ENCODE measurements at places on chromosomes 7 and 10. TPM values are rescaled to one million over a fixed set of nuclear protein-coding genes. Genes with fewer than 3 reads are reported as not detected.
A peak's percentile ranks its signal among the peaks of the same experiment; 100 is the strongest.

GRCh38 chr10:30742471-30742870 is 112.9 kb upstream of the LYZL2 start:
- H3K27me3 ChIP-seq: no peaks in the 10 kb centered on the region
- H3K27ac ChIP-seq: no peak overlapping the region
- no peak for DNase-seq
- no peaks in the 10 kb centered on the region for H3K36me3 ChIP-seq
- H3K4me3 ChIP-seq: no peak overlapping the region

Gene AP1S1
- 139 TPM for total RNA-seq

DNA sequence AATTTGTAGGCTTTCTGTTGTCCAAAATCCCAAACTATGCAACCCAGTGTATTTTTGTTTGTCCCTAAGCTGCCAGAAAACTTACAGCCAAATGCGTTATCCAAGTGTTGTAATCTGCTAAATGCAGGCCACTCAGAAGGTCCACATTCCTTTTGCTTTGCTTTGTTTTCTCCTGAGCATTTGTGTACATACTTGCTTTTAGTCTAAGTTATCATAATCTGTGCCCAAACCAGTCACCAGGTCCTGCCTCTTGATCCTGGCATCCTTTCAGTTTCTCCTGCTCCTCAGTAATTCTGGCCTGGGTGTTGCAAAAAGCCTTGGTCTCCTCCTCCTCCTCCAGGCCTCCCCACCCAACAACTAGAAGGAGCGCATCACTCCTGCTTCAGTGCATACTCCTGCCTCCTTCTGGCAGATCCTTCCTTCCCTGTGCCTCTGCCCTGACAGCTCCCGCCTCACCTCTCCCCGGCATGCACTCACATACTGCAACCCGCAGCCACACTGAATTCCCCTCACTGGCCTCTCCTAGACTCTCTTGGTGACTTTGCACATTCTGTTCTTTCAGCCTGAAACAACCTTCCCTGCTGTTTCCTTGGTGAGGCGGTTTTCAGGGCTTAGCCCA is 2.3 kb downstream of the DENND2A start:
- H3K4me1 ChIP-seq: peaks cover 30% of the 10 kb centered on the region
- peak; percentile 77 for DNase-seq

Gene BAG3
- 8.4 TPM for total RNA-seq

- no peaks in the 10 kb centered on the region for H3K36me3 ChIP-seq
- H3K4me3 ChIP-seq: no peak overlapping the region
- H3K27me3 ChIP-seq: no peaks in the 10 kb centered on the region
- no peak for DNase-seq
Observed at GRCh38 chr10:132203256-132204077, 16.7 kb downstream of the DPYSL4 start.

Gene C1GALT1
- total RNA-seq: 12.3 TPM

DNA sequence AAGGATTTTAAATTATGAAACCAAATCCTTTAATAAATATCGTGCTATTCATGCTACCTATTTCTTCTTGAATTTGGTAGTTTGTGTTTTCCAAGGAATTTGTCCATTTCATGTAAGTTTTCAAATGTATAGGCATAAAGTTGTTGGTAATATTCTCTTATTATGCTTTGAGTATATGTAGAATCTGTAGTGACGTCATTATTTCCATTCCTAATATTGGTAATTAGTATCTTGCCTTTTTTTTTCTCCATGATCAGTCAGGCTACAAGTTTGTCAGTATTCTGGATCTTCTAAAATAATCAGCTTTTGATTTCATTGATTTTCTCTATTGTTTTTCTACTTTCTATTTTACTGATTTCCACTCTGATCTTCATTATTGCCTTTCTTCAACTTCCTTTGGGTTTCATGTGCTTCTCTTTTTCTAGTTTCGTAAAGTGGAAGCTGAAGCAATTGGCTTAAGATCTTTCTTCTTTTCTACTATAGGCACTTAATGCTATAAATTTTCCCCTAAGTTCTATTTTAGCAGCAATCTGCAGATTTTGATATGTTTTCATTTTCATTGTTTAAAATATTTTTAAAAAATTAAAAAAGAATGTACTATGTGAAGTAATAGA is 156.5 kb upstream of the HDAC9 start:
- H3K27me3 ChIP-seq: no peaks in the 10 kb centered on the region
- no peaks in the 10 kb centered on the region for H3K36me3 ChIP-seq
- no peaks in the 10 kb centered on the region for H3K4me1 ChIP-seq
- no peak for DNase-seq

DNA sequence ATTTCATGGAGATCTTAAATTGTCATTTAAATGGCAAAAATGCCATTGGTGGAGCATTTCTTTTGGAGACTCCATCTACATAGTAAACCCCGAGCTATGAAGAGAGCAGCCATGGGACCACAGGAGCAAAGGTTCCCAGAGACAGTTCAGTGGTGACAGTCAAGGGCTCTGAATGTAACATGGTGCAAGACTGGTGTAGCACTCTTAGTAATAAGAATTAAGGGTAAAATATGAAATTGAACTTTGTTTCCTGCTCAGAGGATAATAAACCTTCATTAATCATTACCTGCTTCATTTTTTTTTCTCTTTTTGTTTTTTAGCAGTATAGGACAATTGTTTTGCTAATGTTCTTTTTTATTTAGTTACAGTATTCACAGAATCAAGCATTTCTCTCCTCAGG is 717.5 kb upstream of the POM121L12 start:
- DNase-seq: no peak
- H3K27ac ChIP-seq: no peak overlapping the region
- H3K36me3 ChIP-seq: no peaks in the 10 kb centered on the region
- no peaks in the 10 kb centered on the region for H3K4me1 ChIP-seq

DNA sequence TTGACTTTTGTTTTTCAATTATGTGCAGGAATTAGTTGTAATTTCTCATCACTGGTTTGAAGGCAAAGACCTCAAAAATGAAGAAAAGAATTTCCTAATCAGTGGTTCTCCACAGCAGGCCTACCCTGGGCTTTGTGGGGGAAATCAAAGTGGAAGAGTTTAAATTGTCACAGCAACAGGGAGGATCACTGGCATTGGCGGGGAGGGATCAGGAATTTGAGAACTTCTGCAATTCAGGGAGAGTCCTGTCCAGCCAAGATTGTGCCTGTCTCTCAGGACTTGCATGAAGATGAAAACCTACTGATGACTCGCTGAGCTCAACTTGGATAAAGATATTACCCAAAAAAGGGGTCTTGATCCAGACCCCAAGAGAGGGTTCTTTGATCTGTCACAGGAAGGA is 70.1 kb downstream of the HACD1 start:
- no peak overlapping the region for H3K27ac ChIP-seq
- no peak overlapping the region for H3K4me3 ChIP-seq

- H3K27ac ChIP-seq: no peak overlapping the region
- H3K4me1 ChIP-seq: no peaks in the 10 kb centered on the region
- H3K4me3 ChIP-seq: no peak overlapping the region
- H3K27me3 ChIP-seq: no peaks in the 10 kb centered on the region
Observed at GRCh38 chr10:34187201-34187600, 627.9 kb downstream of the PARD3 start.

Gene BTBD16
- not detected for total RNA-seq

DNA sequence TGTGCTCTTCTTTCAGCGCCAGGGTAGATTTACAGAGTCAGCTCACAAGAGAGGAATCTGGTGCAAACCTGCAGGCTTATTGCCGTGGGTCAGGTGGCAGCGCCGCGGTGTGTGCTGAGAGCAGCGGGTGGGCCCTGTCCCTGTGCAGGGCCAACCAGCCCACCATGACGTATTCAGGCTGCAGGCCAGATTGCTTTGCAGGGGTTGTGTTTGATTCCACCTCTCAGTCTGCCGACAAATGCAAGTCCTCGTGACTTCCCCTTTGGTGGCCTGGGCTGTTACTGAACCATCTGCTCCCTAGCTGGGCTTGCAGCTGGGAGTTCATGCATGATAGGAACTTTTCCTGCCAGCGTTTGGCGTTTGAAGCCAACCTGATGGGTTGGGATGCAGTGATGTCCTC is 66.7 kb upstream of the LEP start:
- no peak overlapping the region for H3K4me3 ChIP-seq
- no peaks in the 10 kb centered on the region for H3K4me1 ChIP-seq
- peaks cover 40% of the 10 kb centered on the region for H3K27me3 ChIP-seq
- no peak overlapping the region for H3K27ac ChIP-seq

GRCh38 chr10:75043256-75044131 is 68.0 kb upstream of the SAMD8 start:
- no peak overlapping the region for H3K27ac ChIP-seq
- no peaks in the 10 kb centered on the region for H3K4me1 ChIP-seq
- H3K36me3 ChIP-seq: no peaks in the 10 kb centered on the region
- no peak overlapping the region for H3K4me3 ChIP-seq

DNA sequence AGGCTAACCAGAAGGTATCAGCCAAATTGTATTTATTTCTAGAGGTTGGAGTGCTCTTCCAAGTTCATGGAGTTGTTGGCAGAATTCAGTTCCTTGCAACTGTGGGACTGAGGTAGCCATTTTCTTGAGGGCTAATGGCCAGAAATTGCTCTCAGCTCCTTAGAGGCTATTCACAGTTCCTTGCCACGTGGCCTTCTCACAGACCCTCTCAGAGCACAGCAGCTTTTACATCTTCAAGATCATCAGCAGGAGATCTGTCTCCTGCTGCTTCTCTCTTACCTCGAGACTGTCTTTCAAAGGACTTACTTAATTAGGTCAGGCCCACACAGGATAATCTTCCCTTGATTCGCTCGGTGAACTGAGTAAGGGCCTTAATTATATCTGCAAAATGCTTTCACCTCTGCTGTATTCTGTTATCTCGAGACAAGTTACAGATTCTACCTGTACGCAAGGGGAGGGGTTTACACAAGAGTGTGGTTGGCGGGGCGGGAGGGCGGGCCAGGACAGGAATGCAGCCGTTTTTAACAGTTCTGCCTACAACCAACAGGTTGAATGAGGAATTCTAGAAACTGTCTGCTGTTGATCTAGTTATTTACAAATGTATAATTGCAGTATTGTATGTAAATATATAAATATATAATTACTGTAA is 15.0 kb downstream of the MIOS start:
- H3K27me3 ChIP-seq: no peaks in the 10 kb centered on the region
- H3K36me3 ChIP-seq: no peaks in the 10 kb centered on the region
- H3K27ac ChIP-seq: no peak overlapping the region
- no peak for DNase-seq

Gene CRYGN
- total RNA-seq: 0.50 TPM

GRCh38 chr10:93461807-93462178 is 20.3 kb downstream of the MYOF start:
- no peak overlapping the region for H3K4me3 ChIP-seq
- no peaks in the 10 kb centered on the region for H3K27me3 ChIP-seq
- peak; percentile 89 for DNase-seq
- peaks cover 3% of the 10 kb centered on the region for H3K36me3 ChIP-seq
- peaks cover 68% of the 10 kb centered on the region for H3K4me1 ChIP-seq

DNA sequence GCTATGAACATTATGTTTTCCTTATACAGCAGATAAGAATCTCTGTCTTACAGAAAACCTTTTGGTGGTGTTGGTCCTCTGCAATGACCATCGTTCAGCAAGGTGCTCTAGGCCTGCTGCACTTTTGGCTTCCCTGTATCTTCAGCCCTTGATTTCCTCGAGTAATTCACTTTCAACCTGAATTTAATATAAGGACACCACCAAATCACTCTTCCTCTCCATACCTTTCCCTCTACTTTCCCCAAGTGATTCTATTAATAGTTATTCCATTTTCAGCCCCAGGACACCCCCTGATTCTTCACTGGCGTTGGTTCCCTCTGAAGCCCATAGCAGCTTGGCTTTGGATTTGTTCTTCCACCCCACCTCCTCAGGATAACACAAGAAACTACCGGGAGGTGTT is 72.2 kb downstream of the EZH2 start:
- no peak overlapping the region for H3K4me3 ChIP-seq
- no peak overlapping the region for H3K27ac ChIP-seq
- H3K36me3 ChIP-seq: peaks cover 5% of the 10 kb centered on the region
- DNase-seq: no peak

DNA sequence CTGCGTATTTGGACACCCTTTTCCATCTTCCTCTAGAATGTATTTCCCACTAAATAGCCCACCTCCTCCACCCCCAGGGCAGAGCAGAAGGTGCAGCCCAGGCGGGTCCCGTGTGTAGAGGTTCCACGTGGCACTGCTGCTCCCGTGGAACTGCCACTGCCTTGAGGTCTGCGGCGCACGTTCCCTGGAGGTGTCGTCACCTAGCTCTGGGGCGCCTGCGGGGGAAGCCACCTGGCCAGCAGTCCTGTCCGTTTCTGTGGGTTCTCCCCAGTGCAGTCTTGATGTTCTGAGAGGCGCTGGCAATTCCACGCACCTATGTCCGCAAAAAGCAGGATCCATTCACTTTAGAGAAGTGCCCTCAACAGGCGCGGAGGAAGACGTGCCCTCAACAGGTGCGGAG is 21.9 kb downstream of the BNIP3 start:
- H3K27ac ChIP-seq: no peak overlapping the region
- DNase-seq: no peak
- H3K27me3 ChIP-seq: no peaks in the 10 kb centered on the region
- H3K36me3 ChIP-seq: peaks cover 5% of the 10 kb centered on the region
- H3K4me3 ChIP-seq: no peak overlapping the region

Gene TRPV5
- total RNA-seq: not detected

DNA sequence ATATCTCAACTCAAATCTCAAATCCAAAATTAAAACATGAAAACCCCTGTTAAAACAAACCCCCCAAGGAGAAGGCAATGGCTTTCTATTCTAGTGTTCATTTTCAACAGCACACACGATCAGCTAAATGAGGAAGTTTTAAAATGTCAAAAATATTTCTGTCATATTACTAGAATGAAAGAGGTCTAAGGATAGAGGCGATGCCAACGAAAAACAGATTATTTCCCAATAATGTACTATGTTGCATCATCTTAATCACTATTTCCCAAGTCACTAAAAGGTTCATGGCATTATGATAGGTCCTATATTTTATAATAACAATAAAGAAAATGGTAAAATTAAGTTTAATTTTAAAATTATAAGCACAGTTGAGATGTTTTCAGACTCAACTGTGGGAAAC is 10.1 kb downstream of the CNOT4 start:
- no peaks in the 10 kb centered on the region for H3K36me3 ChIP-seq
- no peaks in the 10 kb centered on the region for H3K4me1 ChIP-seq
- no peaks in the 10 kb centered on the region for H3K27me3 ChIP-seq

Data from fibroblast of lung (primary cell).